Breast epithelium (tissue), 4 donors: ENCODE measurements at places on chromosomes 7 and 10.

GRCh38 chr10:132335189-132336063, 3.4 kb downstream of the LRRC27 start:
- DNase-seq = no peak

DNA sequence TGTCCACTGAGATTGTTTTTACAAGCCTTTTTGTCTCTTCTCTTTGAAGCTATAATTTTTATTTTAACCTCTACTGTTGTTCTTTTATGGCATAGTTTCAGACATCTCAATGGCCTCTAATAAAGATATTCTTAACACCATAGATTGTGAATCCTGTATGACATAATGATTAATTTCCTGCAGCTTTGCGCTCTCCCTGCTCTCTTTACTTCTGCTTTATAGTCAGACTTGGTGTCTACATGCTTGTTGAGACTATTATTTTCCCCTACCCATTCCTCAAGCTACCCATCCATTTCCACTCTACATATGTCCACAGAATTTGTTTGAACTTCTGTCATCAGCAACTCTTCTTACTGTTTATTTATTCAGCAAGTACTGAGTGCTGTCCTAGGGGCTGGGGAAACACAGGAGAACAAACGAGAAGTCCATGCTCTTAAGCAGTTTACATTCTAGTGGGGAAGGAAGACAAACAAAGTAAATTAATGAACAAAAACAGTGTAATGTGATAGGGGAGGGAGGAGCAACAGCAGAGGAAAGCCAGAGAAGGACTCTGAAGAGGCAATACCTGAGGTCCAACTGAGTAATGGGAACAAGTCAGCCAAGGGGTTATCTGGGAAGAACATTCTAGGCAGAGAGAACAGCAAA, 110.1 kb downstream of the CDK14 start:
- no peak for DNase-seq

DNA sequence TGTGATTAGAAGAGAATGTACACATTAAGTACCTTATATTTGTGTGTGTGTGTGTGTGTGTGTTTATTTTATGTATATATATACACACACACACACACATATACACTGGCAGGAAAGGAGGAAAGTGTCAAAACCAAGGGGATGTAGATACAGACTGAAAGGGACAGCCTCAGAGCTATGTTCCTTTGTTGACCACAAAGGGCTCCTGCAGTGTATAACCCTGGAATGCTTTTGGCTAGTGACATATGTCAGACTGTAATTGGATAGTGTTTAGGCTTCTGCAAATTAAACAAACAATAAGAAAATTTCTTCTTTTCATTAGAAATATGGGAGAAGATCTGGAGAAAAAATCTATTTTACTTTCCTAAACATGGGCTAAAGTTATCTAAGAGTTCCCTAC, 15.9 kb downstream of the GBF1 start:
- DNase-seq = no peak

GRCh38 chr7:139396323-139396951, 36.7 kb downstream of the LUC7L2 start:
- DNase-seq = no peak

GRCh38 chr7:87210506-87210905, 9.0 kb downstream of the TMEM243 start:
- DNase-seq = no peak

- no peak for DNase-seq
Observed at GRCh38 chr7:43038254-43038653, 74.2 kb upstream of the HECW1 start.

- DNase-seq = peak; percentile 68
Observed at GRCh38 chr7:4631380-4632179, 50.5 kb upstream of the FOXK1 start.

DNA sequence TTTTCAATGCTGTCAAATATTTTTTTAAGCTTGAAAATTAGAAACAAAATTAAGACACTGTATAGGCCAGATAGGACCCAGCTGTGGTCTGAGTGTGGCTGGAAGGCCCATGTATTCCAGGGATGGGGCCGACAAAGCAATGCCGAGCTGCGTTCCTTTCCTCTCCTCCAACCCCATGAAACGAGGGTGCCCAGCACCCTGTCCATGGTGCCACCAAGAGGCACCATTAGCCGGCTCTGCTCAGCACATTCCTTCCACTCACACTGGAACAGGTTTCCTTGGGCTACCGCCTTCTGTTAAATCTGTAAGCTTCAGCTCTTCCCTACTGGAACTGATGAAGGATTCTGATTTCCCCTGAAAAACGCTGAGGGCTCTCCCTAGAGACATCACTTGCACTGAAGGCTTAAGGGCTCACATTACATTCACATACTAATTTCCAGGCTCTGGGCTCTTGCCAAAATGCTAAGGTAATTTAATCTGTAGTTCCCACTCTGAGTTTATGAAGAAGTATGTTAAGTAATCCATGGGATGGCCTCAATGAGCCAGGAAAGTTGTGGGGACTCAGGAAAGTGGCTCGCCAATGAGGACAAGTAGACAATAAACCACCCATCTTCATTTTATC, 73.7 kb upstream of the CAMK2B start:
- DNase-seq = no peak

DNA sequence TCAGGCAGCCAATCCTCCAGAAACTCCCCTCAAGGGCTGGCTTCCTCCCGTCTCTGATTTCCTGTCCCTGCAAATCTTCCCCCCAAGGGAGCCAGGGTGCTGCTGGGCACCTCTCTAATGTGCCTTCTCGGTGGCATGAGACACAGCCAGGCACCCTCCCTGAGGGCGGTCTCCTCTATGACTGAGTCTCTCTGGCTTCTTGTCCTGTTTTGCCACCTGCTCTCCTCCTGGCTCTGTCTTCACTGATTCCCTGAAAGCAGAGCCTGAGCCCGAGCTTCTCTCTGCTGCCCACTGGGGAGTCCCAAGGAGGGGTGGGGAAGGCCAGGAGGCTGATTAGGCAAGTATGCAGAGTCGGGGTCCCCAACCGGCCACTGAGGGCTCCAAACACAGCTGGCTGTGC, 60.4 kb upstream of the INSIG1 start:
- DNase-seq = no peak

DNA sequence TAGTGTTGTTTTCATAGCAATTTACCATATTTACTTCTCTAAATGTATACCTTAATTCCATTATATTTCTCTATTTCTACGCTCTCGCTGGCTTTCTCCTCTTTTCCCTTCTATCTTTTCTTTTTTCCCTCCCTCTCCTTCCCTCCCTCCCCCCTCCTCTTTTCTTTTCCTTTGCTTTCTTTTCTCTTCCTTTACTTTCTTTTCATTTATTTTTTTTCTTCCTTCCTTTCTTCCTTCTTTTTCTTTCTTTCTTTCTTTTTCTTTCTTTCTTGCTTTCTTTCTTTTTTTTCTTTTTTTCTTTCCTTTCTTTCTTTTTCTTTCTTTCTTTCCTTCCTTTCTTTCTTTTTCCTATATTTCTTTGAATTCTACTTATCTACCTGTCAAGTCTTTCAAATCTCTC, 533.0 kb upstream of the POT1 start:
- no peak for DNase-seq
